NCI-H510A (cell line): ENCODE measurements at places on chromosomes 3 and 15.

- DNase-seq, result no peak
These were observed 76.3 kb downstream of the THBS1 start for GRCh38 chr15:39657181-39657580.

GRCh38 chr3:166114448-166114847, 277.2 kb upstream of the BCHE start:
- no peak for DNase-seq

DNA sequence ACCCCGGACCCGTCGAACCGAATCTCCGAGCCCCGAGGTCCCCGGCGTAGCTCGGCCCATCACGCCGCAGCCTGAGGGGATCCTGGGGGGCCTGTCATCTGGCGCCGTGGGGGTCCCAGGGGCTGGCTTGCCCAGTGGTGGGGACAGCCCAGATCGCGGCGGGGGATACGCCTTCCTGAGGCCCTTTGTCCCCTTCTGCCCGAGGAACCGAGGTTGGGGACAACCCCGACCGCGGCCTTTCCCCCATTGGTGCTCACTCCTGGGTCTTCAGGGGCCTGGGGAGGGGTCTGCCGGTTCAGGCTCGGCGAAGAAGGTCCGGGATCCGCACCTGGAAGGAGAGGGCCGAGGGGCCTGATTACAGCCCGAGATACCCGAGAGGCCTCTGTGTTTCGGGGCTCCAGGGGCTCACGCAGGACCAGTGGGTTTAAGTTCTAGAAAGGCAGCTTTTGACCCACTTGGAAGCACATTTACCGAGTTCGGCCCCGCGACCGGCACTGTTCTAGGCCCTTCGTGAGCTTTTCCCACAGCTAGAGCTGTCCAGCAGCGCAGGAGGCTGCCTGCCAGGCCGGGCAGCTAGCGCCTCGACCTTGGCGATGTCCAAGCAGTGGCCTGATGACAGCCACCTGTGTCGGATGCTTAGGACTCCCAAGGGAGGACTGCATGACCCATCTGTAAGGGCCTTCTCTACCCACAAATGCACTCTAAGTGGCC, 504 bp downstream of the ABHD2 start:
- no peak for DNase-seq

GRCh38 chr3:198028718-198029117, 68.7 kb downstream of the LMLN start:
- DNase-seq, result no peak

DNA sequence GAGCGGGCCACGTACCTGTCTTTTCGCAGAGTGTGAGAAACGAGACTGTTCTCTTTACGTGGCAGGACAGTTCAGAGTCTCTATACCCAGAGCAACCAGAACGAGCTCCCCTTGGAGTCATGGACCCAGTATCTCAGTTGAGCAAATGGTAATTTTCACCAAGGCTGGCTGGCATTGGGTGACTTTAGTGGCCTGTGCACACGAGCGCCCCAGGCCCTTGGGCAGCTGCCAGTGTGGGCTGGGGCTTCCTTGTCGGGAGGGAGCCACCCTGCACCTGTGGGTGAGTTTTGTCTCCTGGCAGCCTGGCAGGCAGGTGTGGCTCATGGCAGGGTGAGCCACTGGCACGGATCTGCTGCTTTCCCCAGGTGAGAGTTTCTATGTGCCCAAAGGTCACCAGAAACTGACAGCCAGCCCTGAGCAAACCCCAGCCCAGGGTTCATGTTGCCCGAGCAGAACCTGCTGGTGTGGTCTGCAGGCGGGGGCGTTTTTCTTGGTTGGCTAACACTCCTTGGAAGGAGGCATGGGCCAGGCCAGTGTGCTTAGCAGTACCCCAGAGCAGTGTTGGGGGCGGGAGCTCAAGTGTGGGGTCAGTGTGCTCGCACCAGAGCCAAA, 135.0 kb downstream of the TJP1 start:
- no peak for DNase-seq

DNA sequence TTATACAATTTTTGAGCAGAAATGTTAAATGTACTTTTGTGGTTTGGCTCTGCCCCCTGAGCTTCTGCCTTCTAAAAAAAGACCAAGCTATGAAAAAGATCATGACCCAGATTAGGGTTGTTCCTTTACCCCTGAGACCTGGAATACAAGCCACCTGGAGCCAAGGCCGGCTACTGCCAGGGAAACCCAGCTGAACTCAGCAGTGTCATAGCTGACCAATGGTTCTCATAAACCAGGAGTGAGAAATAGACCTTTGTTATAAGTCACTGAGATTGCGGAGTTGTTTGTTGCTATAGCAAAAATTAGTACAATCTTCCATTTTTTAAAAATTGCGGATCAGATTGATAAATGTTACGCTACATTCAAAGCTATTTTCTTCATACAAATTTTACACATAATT, 1261.7 kb downstream of the ROBO1 start:
- DNase-seq, result no peak

GRCh38 chr15:78469031-78469430, 31.0 kb downstream of the IREB2 start:
- DNase-seq, result no peak

DNA sequence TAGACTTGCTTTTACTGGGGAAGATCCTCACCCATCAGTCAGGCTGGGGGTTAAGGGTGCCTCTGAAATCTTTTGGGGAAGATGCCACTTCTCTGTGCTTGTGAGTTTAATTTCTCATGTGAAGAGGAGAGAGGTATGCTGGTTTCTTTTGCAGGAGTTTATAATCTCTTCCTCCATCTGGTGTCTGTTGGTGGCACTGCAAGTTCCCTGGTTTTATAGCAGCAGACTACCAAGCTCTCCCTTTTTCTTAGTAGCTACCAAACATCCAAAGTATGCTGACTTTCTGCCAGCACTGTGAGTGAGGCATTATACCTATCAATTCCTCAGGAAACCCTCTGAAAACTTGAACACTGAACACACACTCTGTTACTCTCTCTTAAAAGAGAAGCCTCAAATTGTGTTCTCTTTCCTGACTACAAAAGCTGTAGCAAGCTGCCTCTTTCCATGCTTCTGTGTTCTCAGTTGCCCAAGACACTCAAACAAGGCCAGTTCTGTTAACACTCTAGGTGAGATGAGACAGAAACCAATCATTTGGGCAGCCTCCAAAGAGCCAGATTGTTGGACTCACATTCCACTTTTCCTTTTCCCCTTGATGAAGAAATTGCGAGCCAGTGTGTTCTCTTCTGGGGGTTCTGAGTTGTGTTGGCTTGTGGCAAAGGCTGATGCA, 299.5 kb downstream of the GAP43 start:
- DNase-seq, result no peak

- DNase-seq, result no peak
These were observed 286.0 kb upstream of the SUCLG2 start for GRCh38 chr3:67940210-67940952.

- DNase-seq, result no peak
These were observed 785.3 kb downstream of the ROBO2 start for GRCh38 chr3:77825001-77825827.

GRCh38 chr3:89414270-89414669, 306.8 kb downstream of the EPHA3 start:
- no peak for DNase-seq

DNA sequence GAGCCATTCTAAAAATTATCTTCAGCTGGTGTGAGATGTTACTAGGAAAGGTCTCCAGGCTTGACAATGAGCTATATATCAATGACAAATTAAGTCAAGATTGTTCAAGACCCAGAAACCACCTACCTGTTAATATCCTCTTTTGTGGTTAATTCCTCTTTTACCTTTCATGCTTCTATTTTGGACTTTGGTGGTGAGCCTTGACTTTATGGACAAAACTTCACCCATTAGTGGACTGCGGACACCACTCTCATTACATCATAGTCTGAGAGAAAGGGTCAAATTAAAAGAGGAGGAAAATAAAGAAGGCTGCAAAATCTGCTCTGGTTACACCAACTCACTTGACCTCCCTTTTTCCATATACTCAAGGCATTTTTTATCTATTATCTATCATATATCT, 271.5 kb upstream of the TTC14 start:
- DNase-seq, result no peak

DNA sequence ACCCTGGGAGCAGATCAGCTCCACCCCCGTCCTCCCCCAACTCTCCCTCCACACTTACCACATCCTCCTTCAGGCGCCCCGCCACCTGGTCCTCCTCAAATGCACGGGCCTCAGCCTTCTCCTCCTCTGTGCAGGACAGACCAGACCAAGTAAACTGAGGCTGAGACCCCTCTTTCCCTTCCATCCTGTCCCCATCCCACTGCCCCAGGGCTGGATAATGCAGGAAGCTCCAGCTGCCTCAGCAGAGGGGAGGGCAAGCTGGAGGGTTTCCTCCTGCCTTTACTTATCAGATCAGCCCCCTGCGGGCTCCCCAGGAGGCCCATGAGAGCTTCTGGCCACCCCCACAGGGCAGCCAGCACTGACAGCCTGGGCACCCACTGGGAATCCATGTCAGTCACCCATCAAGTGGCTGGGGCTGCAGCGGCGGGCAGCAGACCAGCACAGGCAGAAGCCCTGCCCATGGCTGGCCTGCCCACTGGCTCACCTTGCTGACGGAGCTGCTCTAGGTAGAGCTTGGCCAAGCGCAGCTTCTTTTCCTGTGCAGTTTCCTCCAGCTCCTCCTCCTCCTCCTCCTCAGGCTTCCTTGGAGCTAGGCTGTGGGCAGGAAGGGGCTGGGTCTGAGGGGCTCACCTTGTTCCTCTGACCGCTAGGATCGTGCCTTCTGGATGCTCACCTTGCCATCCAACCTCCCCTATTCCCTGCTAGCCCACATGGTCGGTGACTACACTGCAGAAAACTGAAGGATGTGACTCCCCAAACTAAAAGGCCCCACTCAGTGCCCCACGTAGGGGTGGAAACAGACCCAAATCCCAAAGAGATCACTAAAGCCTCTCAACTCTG, 3.9 kb downstream of the RRP9 start:
- DNase-seq, result no peak

DNA sequence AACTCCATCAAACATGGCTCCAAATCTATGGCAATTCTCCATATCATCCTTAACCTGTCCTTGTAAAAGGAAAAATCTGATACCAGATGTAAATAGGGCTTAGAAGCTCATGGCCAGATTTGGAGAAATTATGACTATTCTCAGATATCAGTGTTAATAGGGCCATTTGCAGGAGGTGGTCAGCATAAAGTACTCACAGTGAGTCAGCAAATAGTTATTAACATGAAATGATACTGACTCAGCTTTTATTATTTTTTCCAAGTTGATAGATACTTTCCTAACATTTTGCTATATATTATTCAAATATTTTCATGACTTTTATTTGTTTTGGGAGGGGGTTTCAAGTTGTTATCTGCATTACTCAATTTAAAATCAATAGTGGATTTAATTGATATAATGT, 255.8 kb downstream of the MFSD1 start:
- DNase-seq, result no peak
